ENCODE measurements at places on chromosomes 7 and 10. TPM values are rescaled to one million over a fixed set of nuclear protein-coding genes. Genes with fewer than 3 reads are reported as not detected.

HPS1 gene
- 33.0 TPM for polyA plus RNA-seq

- DNase-seq: no peak
Measured at GRCh38 chr7:44914992-44915607, 29.8 kb upstream of the PURB start.

- DNase-seq: peak; percentile 37
Measured at GRCh38 chr7:16753932-16754855, 639 bp downstream of the TSPAN13 start.

GRCh38 chr7:95478272-95479037 is 7.3 kb upstream of the ASB4 start:
- DNase-seq: no peak

CAMK1D gene
- polyA plus RNA-seq: 11.9 TPM

CALML5 gene
- polyA plus RNA-seq: not detected

- DNase-seq: no peak
Measured at GRCh38 chr10:69953851-69954250, 98.8 kb upstream of the MACROH2A2 start.

DNA sequence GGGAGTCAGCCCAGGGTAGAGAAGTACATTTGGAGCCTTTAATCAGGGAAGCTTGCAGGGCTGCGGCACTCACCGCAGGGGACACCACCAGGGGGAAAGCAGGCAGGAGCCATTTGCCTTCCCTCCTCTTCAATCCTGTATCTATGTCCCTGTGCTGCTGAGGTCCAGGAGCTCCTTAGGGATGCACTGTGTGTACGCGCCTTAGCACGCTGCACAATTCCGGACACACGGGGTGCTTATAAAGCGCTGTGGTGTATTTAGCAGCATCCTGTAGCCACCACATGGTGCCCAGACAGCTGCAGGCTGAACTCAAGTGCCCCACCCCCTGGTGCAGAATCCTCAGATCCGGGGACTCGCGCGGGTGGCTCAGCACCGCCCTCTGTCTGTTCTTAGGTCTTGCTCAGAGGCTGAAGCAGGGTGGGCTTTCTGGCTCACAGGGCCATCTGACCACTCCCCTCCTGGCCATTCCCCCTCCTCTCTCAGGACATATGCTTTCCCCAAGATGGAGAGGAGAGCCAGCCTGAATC is 421.4 kb downstream of the SDK1 start:
- DNase-seq: peak; percentile 32

DNA sequence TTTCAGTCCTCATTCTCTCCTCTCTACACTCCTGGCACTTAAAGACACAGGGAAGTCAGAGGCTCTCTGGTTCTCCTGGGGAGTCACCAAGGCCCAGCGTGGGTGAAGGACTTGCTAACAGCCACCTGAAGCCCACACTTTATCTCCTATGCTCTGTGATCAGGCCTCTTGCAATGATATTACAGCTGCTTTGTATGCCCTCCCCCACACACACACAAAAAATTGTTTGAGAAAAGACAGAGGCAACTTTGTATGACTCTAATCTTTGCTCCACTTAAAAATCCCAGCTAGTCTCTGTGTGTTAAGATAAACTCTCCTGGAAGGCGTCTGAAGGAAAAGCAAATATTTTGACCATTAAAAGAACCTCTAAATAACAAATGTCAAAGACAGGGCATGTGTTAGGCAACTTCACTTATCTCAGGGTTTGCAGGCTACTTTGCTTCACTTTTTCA is 507.2 kb downstream of the TNS3 start:
- DNase-seq: no peak

MACROH2A2 gene
- 75.9 TPM for polyA plus RNA-seq

ARL3 gene
- 31.5 TPM for polyA plus RNA-seq

GRCh38 chr7:73865738-73866445 is 4.9 kb downstream of the TMEM270 start:
- no peak for DNase-seq

GPR26 gene
- 0.07 TPM for polyA plus RNA-seq

DNA sequence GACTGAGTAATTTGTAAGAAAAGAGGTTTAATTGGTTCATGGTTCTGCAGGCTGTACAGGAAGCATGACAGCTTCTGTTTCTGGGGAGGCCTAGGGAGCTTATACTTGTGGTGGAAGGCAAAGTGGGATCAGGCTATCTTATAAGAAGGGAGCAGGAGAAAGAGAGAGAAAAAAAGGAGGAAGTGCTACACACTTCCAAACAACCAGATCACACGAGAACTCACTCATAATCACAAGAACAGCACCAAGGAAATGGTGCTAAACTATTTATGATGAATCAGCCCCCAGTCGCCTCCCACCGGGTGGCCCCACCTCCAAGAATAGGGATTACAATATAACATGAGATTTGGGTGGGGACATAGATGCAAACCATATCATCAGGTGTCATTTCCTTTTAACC is 89.1 kb upstream of the KCNMA1 start:
- no peak for DNase-seq

- DNase-seq: no peak
Measured at GRCh38 chr7:25913598-25914224, 238.3 kb upstream of the NFE2L3 start.

BMS1 gene
- 26.7 TPM for polyA plus RNA-seq

GRCh38 chr7:1368682-1369571 is 90.3 kb downstream of the MICALL2 start:
- DNase-seq: no peak

- no peak for DNase-seq
Measured at GRCh38 chr7:42095791-42096190, 141.2 kb downstream of the GLI3 start.

- DNase-seq: no peak
Measured at GRCh38 chr10:6505300-6505699, 74.8 kb downstream of the PRKCQ start.

- no peak for DNase-seq
Measured at GRCh38 chr7:117110480-117111315, 157.4 kb downstream of the ST7 start.

- DNase-seq: no peak
Measured at GRCh38 chr7:82286798-82287140, 156.8 kb downstream of the CACNA2D1 start.

DNA sequence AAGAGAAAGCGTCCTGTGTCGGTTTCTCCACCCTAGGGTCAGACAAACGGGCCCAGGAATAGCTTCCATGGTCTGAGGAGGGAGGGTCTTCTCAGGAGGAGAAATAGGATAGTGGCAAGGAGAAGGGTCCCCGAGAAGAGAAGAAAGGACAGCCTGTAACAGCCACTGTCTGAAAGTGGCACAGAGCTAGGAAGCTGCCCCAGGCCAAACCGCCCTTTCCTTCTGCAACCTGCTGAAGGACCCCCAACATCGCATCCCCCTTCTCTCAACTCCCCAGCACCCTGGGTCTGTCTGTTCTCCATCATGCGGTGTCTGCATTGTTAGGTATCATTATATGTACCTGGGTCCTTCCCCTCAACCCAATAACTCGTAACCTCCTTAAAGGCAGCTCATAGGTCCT is 47.1 kb downstream of the COL17A1 start:
- no peak for DNase-seq

- DNase-seq: no peak
Measured at GRCh38 chr7:44283381-44284211, 41.8 kb downstream of the CAMK2B start.

GRCh38 chr7:135510592-135511183 is 786 bp upstream of the CNOT4 start:
- peak; percentile 10 for DNase-seq

DNA sequence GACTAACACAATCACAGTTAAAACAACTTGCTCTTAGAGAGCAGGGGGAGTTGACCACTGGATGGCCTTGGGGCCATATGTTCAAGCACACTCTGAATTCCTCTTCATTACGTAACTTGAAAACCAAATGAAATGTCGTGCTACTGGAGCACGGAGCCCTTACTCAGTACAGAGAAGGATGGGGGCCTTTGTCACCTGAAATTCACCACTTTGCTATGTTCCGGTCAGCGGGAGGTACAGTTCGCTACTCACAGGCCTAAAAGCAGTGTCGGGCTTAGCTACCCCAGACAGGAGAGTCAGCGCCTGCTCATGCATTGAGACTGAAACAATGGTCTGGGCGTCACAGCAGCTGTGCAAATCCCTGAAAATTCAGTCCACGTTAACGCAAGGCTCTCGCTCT is 39.6 kb downstream of the GLI3 start:
- no peak for DNase-seq

DNA sequence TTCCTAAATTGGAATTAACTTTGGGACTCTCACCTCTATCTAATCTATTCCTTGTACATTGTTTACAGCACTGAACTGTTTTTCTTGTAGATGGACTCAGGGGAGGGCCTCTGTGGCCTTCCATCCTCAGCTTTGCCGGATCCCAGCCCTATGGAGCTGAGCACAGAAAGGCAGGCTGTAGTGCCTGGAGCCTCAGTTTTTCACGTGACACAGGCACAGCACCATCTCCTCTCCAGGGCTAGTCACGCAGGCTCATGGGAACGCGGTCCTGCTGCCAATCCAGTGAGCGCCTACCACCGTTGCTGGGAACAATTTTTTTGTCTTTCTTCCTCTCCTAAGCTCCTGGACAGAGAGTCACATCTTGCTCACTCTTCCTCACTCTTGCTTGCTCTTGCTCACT is 75.6 kb upstream of the DDC start:
- DNase-seq: no peak

ABCB4 gene
- polyA plus RNA-seq: 4.1 TPM

- no peak for DNase-seq
Measured at GRCh38 chr7:89618274-89618673, 536.0 kb upstream of the STEAP1 start.

ZPBP gene
- polyA plus RNA-seq: 0.90 TPM

GRCh38 chr7:14734839-14735321 is 167.7 kb downstream of the DGKB start:
- DNase-seq: peak; percentile 12

ANKRD2 gene
- 0.53 TPM for polyA plus RNA-seq

DNA sequence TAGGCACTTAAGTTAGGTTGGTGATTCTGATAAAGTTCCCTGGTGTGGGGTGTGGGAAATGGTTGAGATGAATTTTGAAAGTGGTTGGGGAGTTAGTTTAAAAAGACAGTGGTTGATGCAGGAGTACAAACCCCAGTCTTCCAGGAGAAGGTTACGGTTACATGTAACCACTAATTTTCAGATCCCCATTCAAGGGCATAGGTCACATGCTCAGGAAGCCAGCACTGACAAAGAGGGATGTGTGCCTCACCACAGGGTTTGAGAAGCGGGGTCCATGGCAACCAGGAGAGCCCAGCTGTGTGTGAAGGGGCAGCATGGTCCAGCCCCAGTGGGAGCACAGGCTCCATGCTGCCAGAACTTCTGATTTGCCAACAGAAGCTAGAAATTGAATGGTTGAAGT is 144.2 kb downstream of the MDFIC start:
- no peak for DNase-seq

NRP1 gene
- 177 TPM for polyA plus RNA-seq

TRUB1 gene
- 37.4 TPM for polyA plus RNA-seq

DNA sequence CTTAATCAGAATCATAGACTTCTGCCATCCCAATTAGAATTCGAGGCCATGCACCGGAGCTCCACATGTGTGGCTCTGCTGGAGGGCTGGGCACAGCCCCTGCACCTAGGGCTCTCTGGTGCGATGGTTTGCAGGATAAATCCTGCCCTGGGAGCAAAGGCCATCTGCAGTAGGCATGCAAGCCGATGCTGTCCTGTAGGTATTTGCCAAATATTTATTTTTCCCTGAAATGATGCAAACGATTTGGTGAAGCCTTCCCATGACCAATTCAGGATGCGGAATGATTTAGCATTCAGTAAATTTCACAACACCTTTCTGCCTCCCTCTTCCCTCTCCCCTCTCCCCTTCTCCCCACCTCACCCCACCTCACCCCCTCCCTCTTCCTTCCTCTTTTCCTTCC is 170.6 kb downstream of the EBF3 start:
- DNase-seq: no peak

DNA sequence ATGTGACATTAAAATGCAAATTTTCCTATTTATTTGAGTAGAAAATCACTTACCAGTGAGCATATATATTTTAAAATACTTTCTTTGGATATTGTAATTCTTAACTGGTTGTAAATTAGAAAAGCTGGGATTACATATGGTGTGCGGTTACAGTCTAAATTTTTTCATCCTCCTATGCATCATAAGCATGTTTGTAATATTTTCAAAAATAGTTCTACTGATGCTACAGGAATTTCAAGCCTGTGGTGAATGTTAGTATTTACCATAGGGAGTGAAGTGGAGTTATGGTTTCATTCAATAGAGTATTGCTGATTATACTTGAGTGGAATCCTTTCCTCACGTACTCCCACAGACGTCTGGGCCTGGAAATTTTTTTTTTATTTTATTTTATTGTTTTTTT is 34.6 kb upstream of the ST7 start:
- no peak for DNase-seq

FAM13C gene
- polyA plus RNA-seq: 7.1 TPM

HOXA7 gene
- 22.7 TPM for polyA plus RNA-seq

PRF1 gene
- polyA plus RNA-seq: 0.20 TPM

DNA sequence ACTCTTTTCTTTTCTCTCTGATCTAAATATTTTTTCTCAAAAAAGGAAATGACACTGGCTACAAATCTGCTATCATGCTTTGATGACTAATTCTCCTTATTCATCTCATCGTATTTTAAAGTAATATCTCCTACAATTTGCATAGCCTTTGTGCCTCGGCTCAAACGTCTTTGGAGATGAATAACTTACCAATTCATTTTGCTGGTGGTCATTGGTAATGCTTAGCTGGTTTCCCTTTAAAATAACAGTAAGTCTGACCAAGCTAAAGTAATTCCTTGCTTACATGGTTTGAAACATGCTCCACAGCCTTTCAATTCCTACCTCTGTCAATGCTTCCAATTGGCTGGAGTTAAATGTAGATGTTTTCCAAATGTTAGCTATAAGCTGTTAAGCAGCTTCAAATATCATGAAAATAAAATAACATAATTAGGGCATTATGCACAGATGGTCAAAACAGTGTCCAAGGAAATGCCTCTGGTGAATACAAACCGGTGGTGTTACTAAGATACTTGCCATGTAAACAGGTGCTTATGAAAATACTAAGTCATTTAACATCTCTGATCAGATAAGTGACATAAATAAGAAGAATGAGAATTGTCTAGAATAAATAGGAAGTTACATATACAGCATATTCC is 435.0 kb downstream of the POM121L12 start:
- DNase-seq: no peak

DNA sequence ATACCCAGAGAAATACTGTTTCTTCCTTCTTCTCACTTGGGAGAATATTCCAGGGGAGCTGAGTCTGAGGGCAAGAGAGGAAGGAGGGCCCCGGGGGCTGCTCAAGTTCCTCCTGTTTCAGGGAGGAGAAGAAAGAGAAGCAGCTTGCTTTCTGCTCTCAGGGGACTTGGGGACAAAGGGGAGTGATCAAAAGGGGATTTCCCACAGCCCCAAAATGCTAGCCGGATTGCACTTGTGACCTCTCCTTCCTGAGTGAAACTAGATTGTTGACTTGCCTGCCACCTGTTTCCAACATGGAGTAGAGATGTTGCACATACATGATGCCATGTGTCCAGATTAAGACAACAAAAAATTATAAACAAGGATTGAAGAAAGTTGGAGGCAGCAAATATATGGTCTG is 28.7 kb upstream of the PDCD4 start:
- DNase-seq: no peak
